ENCODE measurements at places on chromosomes 6 and 20.

DNA sequence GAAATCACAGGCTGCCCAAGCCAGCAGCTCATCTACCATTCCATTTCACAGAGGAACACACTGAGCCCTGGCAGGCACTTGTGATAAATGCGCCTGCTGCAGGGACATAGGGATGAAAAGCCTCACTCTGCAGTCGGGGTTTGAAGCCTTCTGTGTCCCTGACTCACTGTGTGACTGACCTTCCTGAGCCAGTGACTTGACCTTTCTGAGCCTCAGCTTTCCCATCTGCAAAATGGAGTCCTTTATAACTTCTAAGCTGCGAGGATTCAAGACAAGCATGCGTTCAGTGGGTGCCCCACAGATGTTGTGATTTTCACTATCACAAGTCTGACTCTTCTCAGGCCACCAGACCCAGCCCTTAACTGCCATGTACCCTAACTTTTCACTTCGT, 5.5 kb downstream of the TGM2 start:
- no peak for DNase-seq

GRCh38 chr6:38370653-38371601, 268.8 kb downstream of the BTBD9 start:
- no peak for DNase-seq

DNA sequence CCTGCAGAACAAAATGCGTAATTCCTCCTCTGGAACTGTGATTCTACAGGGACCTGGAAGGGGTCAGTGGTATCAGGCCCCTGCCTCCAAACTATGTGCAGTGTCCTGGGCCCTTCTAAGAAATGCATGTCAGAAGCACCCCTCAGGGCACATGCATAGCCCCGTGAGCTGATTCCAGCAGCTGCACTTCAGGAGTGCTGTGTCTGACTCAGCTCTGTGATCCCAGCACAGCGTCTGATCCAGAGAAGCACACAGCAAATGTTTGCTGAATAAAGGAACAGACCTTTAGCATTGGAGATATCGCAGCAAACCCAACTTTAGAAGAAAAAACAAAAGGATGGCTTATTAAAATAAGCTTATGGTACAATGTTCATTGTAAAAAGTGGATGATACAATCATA, 15.8 kb upstream of the MAFB start:
- DNase-seq: no peak

DNA sequence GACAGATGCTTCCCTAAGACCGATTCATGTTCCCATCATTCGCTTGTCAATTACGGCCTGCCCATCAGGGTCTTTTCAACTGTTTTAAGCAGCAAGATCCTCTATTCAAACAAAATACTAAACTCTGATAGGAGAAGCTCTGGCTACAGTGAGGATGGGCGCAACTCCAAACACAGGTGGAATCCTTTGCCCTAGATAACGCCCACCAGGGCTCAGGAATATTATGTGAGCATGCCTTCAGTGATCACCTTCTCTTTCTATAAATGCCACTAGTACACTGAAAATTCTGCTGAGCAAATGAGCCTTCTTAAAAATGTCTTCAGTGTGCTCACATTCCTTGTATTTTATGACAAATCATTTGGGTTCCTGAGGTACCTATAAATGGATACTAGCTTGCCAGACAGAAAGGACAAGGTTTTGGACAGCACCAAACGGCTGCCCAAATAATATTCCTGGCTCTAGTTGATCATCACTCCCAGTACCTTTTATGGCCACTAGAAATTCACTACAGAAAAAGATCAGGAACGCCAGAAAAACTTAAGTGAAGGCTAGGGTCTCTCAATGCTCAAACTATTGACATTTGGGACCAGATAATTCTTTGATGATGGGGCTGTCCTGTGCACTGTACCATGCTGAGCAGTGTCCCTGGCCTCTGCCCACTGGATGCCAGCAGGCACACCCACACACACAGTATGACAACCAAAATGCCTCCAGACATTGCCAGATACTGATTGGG, 13.1 kb downstream of the ZNF217 start:
- no peak for DNase-seq

DNA sequence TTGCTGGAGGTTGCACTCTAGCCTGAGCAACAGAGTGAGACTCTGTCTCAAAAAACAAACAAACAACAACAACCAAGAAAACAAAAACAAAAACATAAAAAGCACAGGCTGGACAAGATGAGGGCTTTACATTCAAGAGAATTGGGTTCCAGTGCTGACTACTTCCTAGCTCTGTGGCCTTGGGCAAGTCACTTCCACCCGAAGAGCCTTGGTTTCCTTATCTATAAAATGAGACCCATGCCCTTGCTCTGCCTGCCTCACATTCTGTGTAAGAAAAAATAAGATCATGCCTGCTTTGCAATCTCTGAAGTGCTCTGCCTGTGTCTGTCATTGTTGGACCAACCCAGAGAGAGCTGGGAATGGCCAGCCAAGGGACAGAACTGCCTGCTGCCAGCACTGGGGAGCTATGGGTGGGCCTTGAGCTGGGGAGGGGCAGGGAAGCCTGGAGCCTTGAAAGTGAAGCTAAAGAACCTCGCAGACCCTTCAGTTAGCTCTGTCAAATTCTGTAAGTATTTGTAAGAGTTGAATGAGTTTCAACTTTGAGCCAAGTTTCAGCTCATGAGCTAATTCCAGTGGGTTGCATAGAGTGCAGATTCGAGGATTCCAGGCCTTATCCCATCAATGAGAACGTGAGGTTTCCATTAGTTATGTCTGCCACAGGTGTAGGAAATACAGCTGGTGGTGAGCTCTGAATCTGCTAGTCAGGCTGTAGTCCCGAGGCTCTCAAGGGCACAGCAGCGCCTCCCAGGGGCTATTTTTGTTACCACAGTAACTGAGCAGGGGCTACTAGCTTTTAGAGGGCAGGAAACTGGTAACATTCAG, 93.2 kb downstream of the DLGAP4 start:
- peak; percentile 12 for DNase-seq

GRCh38 chr6:144408161-144408560, 123.0 kb downstream of the UTRN start:
- DNase-seq: no peak

DNA sequence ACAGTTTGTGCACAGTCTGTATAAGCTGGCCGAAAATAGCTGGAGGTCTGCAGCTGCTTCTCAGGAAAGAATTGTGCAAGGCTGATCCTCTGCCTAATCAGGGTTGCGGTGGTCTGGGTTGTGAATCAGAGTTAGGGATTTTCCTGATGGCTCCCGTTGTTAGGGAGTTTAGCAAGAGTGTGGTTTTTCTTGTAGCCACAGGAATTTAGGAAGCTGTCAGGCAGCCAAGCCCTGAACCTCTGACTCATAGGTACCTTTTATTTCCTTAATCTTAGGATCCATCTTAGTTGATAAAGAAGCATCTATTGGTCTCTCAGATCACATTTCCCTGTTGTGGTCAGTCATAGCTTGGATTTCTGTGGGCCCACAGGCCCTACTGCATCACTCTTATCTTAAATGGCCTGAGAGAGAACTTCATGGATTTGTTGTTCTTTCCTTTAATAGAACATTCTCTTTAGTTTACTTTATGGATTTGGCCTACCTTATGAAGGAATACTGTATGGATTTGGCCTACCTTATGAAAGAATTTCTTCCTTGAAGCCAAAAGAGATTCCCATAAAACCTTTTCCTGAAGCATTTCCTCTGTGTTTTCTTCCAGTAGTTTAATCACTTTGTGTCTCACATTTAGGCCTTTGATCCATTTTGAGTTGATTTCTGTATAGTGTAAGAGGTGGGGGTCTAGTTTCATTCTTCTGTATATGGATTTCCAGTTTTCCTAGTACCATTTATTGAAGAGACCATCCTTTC, 10.3 kb downstream of the KIF25 start:
- DNase-seq: no peak

GRCh38 chr20:52974179-52974594, 2.0 kb downstream of the TSHZ2 start:
- no peak for DNase-seq

GRCh38 chr20:60762386-60762785, 489.7 kb upstream of the CDH4 start:
- no peak for DNase-seq

DNA sequence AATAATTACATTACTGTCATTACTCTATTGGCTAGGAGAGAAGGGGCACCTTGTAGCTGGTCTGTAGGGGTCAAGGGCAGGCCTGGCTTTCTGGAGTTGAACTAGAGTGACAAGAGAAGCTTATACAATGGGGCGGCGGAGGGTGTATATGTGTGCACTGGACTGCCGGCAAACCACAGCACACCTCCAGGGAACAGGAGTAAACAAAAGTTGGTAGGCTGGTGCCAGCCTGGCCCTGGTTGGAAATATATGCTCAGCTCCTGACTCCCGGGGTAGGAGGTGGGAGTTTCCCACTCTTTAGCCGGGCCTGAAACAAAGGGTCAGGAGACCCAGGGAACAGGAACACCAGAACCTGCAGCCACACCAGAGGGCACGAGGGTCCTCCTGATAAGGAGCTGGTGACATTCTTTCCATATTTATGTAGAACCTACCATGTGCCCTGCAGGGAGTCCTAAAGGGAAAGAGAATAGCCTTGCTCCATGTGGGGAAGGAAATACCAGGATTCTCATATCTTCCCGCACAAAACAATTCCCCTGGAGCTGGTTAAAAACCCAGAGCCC, 5.1 kb downstream of the C6orf132 start:
- DNase-seq: no peak

DNA sequence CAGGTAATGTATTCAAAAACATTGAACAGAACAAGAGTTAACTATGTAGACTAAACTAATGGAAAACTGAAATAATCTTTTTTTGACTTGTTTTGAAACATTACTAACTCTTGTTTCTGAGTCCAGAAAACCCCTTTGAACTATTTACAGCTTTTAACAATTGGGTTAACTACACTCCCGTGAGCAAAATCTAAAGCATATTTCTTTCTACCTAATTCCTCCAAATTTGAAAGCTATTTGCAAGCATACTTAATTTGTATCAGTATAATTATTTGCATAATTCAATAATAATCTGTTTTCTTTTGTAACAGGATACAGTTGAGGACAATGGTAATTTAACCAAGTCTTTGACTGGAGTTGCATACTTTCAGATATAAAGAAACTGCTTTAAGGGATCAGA, 62.6 kb upstream of the AGPAT4 start:
- DNase-seq: no peak

GRCh38 chr6:122749451-122750050, 30.0 kb upstream of the FABP7 start:
- no peak for DNase-seq

GRCh38 chr20:15675061-15675514, 898.2 kb downstream of the KIF16B start:
- DNase-seq: no peak

DNA sequence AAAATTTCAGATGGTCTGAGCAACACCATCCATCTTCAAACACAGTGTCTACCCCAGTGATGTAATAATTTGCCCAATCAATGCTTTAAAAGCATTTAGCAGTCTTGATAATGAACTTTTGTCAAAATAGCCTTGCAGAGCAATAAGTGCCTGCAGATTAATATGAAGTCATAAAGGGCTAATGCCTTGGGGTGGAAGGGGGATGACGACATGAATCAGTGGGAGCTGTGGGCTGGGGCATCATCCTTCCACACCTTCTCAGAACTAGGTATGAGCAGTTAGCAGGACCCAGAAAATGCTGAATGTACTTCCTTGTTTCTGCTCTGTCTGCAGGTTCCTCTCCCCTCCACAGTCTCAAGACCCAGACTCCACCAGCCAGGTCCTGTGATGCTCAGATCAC, 166.2 kb upstream of the MAFB start:
- no peak for DNase-seq

- no peak for DNase-seq
These were observed 163.9 kb downstream of the ANKRD60 start for GRCh38 chr20:58064411-58065010.

DNA sequence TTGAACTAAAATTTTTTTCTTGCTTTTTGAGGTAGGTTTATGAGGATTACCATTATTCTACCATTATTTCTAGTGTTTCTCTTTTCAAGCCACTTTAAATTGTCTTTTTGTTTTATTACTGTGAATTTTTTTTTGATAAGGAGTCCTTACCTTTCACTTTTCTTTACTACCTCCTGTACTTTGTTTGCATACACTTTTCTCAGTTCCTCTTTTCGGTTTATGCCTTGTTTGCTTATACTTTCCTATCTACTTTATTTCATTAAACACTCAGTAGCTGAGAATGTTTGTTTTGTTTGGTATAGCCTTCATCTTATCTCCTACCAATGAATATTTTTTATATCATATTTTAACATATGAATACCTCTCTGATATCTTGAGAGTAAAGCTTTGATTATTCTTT, 147.9 kb downstream of the TFAP2B start:
- DNase-seq: no peak

DNA sequence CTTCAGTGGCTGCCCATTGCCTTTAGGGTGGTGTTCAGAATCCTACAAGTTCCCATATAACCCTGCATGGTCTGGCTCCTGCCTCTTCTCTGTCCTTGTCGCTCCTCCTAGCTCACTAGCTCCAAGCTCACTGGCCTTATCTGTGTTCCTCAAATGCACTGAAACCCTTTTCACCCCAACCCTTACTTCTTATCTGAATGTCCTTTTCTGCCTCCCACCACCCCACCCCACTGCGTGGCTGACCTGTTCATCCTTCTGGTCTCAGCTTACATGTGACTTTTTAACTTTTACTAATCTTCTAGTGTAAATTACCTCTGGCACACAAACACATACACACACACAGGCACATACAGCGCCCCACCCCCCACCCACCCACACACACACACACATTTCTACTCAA, 41.0 kb upstream of the GLP1R start:
- no peak for DNase-seq

GRCh38 chr20:58497076-58497641, 18.0 kb downstream of the APCDD1L start:
- no peak for DNase-seq

DNA sequence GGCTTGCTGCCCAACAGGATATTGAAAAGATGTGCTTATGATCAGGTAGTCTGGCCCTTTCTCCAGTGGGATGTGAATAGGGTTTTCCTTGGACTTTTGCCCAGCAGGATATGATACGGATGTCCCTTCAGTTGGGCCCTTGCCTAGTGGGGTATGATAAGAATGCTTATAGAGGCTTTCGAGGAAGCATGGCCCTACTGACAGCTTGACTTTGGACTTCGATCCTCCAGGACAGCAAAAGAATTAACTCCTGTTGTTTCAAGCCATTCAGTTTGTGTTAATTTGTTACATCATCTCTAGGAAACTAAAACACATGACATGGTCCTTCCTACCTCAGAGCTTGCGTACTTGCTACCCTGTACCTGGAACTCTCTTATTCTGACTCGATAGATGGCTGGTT, 9.7 kb upstream of the ZNF334 start:
- no peak for DNase-seq

GRCh38 chr6:127435626-127436220, 23.5 kb downstream of the KIAA0408 start:
- DNase-seq: no peak
